ENCODE measurements at places on chromosomes 4 and X.

GRCh38 chr4:11710453-11711093 is 281.9 kb upstream of the HS3ST1 start:
- no peak for DNase-seq

DNA sequence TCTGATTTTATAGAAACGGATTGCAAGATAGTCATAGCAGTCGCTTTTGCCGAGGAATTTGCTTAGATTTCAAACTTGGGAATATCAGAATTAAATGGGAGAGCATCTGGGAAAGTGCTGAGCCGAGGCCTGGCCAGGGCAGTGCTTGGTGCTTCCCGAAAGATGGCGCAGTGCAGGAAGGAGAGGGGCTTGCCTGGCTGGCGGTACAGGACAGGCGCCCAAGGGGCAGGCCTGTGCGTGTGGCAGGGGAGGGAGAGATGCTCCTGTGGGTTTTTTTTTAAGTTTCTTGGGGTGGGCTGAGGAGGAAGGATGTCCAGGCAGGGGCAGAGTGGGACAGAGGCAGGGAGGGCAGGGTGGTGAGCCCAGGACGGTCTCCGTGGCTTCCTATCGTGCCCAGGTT is 241.1 kb downstream of the AFAP1 start:
- DNase-seq, result no peak

DNA sequence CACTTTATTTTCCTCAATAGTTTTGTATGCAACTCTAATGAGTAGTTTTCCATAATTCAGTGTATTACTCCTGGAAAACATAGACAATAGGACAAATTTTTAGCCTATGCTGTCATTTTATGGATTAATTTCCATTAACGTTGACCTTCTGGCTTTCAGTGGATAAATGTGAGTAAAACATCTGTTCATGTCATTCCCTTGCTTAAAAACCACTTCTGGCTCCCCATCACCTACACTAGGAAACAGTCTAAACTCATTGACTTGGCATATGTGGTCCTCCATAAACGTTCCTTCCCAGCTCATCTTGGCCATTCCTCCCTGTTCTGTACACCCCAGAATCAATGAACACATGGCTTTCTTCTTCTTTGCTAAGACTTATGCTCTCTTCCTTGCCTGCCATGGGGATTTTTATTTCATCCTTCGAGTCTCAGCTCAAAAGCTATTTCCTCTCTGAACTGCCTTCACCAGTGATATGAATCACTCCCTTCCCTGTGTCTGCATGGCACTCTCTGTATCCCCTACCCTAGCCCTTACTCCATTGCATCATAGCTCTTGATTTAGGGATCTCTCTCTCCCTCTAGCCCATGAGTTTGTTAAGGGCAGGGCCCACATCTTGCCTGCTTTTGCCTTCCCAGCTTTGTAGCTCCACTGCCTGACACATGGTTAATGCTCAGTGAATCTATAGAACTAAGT is 34.8 kb downstream of the DOCK11 start:
- no peak for DNase-seq

DNA sequence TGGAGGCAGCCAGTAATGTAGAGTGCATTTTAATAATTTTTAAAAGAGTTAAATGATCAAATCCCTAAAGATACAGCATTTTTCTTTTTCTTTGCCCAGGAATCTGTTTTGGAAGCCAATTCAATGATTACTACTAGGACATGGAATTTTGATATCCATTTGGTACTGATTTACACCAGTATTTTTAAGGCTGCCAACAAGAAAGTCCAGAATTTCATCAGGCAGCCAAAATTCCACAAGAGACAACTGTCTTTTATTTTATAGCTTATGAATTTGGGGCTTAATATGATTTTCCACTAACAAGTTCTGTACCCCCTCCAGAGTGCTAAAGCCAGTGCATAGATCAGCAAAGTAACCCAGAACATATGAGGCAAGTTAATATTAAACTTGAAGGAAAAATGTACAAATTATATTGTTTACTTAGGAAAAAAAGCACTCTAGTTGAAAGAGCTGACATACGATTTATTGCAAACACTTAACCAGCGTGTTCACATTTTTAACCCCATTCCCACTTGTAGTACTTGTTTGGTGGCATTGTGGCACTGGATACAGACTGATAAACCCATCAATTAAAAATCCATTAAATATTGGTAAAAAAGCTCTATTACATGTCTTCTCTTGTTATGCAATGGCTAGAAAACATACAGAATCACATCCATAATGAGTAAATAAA is 259.7 kb downstream of the DCHS2 start:
- no peak for DNase-seq

GRCh38 chr4:137627739-137628460 is 95.6 kb upstream of the PCDH18 start:
- no peak for DNase-seq

- no peak for DNase-seq
These were observed 55.4 kb upstream of the PLAC1 start for GRCh38 chrX:134713618-134714107.

- DNase-seq, result no peak
These were observed 496.9 kb downstream of the TMA16 start for GRCh38 chr4:163991298-163991865.

DNA sequence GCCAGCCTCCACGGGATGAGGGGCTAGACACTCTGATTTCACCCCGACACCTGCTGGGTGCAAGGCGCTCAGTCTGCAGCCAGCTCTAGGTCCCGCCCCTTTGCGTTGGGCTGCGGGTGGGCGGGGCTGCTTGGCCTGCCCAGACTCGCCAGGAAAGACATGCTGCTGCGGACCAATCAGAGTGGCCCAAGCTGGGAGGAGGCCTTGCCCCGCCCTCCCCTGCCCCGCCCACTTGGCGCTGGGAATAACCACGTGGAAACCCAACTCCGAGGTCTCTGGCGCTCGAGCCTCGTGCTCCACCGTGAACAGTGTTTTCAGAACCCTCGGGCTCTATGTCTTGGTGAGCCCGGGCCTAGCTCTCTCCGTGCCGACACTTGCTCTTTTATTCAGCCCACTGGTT is 5.3 kb upstream of the VMA21 start:
- DNase-seq, result no peak

DNA sequence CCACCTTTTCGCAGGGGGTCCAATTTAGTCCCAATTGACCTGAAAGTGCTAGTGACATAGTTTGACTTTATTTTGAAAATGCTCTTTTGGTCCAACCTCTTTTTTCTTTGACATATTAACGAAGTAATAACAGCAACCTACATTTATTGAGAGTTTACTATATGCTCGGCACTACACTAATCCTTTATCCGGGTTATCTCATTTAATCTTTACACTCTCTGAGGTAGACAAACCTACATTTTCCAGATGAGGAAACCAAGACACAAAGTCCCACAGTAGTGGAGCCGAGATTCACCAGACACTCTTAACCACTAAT is 307 bp upstream of the ATRX start:
- DNase-seq, result no peak

DNA sequence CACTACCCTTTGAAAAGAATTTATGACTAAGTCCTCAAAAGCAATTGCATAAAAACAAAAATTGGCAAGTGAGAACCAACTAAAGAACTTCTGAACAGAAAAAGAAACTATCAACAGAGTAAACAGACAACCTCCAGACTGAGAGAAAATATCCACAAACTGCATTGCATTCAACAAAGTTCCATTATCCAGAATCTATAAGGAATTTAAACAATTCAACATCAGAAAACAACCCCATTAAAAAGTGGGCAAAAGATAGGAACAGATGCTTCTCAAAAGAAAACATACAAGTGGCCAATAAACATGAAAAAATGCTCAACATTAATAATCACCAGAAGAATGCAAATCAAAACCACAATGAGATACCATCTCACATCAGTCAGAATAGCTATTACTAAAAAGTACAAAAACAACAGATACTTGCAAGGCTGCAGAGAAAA is 130.2 kb downstream of the GASK1B start:
- no peak for DNase-seq

- no peak for DNase-seq
These were observed 564 bp downstream of the PGK1 start for GRCh38 chrX:78104447-78105176.

- DNase-seq, result no peak
These were observed 594.9 kb downstream of the KCTD8 start for GRCh38 chr4:43853565-43854264.

DNA sequence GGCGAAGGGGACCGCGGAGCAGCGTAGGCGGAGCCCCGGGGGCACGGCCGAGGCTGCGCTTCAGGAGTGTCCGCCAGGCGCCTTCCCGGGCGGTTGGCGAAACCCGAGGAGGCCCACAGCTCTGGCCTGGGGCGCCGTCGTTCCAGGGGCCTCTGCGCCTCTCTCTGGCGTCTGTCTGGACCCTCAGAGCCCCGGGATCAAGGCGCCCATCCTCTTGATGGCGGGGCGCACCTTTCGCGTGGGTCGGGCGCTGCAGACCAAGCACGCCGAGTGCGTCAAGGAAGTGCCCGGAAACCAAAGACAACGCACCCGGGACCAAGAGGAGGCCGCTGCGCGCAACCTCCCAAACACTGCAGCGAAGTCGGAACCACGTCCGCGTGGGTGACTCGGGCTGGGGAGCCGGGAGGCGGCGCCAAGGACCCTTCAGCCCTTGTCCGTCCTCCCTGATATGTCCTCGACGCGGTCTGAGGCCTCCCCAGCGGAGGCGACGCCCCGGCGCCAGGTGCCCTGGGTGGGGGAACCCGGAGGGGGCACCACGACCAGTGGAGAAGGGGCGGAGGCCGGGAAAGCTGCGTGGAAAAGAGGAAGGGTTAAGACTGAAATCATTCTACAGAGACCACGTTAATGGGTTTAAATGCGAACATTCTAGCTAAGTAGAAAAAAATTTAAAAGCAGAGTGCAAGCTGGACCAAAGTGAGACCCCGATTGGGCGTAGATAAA is 9.9 kb downstream of the HMX1 start:
- DNase-seq, result no peak

GRCh38 chr4:162610116-162610515 is 446.3 kb upstream of the FSTL5 start:
- no peak for DNase-seq

GRCh38 chr4:101259876-101260275 is 87.5 kb downstream of the PPP3CA start:
- no peak for DNase-seq

DNA sequence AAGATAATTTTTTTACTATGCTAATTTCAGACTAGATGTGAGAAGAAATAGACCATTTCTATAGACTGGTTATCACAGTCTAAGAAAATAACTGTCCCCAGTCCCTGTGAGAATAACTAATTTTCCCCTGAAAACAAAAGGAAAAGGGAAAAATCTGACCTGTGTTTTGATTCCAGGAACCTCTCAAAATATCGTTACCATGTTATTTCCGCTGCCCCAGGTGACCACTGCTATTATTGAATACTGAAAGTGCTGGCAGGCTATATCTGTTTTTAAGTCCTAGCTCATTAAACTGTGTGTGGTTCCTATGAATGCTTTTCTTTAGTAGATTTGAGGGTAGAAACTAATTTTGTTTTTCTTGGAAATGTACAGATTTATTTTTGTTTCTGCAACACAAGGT is 83.6 kb downstream of the GAB1 start:
- no peak for DNase-seq

- no peak for DNase-seq
These were observed 221.0 kb upstream of the GALNT7 start for GRCh38 chr4:172947594-172947993.

DNA sequence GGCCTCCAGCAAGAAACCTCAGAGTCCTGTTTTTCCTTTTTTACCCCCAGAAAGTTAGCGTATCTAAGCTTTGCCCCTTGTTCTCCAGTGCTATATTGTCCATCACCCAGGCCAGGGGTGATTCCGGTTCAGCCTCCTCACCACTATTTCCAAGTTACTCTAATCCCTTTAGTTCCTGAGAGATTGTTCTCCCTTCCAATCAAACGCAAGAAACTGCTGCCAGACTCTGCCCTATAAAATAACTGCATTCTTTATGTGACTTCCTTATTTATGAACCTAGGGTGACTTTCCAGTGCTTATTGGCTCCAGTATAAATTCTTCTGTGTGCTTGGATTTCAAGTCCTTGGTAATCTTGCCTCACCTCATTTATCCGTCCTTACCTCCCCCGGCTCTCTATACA is 65.7 kb downstream of the CLCN5 start:
- no peak for DNase-seq

DNA sequence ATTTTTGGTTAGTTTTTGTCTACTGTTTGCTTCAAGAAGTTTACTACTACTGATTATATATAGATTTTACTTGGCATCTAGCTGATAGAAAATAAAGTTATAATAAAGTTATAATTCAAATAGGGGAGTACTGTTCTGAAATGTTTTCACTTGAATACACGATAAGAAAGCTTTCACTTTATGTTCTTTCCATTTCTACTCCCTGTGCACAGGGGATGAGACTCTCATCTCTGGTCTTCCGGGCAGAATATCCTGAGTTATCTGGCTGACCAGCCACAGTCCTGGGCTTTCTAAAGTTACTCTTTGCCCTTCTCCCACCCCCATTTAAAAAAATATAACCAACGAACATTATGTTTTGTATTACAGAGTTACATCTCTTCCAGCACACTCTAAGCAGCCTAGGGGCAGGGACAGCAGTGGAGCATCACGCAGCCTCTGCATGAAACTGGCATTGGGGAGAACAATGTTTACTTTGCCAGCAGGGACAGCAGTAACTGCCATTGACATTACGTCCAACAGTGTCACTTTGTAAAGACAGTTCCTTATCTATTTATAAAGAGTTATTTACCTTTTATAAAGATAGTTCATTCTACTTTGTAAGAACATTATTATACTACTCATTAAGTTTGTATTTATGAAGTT is 64.3 kb downstream of the METTL14 start:
- DNase-seq, result no peak

DNA sequence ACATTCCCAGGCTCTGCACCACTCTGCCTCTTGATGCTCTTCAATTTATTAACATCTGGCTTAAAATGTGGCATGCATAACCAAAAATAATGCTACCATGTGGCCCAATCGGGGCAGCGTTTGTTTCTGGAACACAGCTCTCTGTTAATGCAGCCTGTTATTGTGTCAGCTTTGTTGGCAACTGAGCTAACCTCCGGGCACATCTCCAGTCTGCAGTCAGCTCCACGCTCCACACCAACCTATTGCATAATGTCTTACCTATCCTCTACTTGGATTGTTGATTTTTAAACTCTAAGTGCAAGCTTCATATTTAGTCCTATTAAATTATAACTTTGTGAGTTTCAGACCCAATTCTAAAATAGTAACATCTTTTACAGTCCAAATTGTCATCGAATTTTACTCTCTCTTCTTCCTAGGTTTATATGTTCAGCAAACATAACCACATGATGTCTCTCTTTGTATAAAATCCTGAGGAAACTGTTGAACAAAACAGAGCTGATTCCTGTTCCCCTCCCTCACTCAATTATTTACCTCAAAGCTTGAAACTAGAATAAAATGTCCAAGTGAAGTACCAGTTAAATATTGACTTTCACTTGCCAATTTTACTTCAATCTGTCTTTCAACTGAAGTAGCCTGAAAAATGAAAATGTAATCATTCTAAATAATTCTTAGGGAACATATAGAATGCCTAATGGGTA is 92.2 kb upstream of the RAPGEF2 start:
- DNase-seq, result no peak
